ENCODE measurements at places on chromosomes 11 and 22.

DNA sequence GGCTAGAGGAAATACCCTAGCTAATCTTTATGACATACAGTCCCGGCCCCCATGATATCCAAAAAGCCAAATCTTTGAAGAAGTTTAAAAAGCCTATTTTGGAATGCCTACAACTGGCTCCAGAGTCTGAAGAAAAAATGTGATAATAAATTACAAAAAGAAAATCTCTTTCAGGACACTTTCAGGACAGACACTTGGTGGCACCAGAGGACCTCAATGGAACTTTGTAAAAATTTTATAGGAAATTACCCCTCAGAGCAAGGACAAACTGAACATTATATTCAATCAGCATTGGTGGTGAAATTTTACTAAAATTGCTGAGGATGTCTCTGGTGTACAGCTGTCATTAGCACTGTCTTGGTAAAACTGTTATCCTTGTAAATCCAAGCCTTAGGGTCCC, 81.0 kb downstream of the CCDC73 start:
- no peak for DNase-seq

GRCh38 chr11:111162305-111162704, 83.2 kb upstream of the POU2AF2 start:
- DNase-seq = no peak

GRCh38 chr22:48240935-48241230, 1478.4 kb downstream of the TBC1D22A start:
- no peak for DNase-seq

GRCh38 chr11:94742665-94743064, 25.5 kb upstream of the AMOTL1 start:
- DNase-seq = no peak

- no peak for DNase-seq
These were observed 35.4 kb downstream of the FAM83F start for GRCh38 chr22:40030026-40030757.

- DNase-seq = no peak
These were observed 1.6 kb downstream of the LGR4 start for GRCh38 chr11:27470826-27471588.

DNA sequence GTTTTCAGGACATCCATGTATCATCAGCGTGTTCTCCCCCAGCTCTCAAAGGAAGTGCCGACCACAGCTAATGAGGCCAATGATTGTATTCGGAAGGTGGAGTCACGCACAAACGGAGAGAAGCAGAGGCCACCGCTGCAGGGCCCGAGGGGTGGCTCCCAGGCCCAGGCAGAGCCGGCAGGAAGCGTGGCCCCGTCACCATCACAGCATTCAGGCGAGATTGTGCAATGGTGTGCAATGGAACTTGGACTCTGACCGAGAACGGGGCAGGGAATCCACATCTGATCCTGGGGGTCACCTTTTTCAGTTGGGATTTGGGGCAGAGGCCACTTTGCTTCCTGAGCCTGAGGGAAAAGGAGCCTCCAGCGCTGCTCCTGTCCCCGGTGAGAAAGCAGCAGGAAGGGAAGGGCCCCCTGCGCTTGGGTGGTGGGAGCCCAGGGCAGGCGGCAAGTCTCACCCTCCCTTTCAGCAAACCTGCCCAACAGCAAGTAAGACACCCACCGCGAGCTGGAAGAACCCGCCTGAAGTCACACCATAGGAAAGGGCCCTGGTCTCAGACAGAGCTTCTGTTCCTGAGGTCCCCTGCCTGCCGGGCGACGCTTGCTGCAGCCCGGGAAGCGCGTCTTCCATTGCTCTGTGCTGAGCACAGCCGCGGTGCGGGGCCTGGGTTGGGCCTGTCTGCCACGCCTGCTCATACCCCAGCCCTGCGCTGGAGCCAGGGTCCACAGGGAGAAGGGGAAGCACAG, 1430.7 kb downstream of the BRD1 start:
- DNase-seq = no peak
